ENCODE measurements at places on chromosomes 11 and 22.

DNA sequence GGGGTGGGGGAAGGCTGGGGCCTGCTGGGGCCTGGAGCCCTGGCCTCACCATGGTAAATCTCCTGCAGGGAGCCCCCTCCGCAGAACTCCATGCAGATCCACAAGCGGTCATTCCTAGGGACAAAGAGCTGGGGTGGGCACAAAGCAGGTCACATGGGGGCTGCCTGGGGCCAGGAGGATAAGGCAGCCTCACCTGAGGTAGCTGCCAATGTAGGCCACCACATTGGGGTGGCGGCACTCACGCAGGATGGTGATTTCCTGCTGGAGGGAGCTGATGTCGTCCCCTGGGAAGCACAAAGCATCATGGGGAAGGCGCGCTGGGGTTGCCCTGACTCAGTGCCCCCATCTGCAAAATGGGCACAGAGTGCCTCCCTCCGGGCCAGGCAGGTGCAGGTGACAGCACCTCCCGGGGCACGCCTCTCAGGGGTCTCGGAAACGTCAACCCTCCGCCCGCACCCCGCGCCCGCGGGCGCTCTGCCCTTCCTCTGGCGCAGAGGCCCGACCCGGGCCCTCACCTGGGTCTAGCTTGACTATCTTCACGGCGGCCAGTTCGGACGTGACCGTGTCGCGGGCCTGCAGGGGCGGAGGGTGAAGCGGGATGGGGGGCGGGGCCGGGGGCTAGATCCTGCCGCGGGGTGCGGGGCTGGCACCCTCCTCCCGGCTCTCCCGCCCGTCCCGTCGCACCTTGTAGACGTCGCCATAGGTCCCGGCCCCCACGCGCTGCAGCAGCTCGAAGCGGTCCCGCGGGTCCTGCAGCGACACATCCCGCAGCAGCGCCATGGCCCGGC is 450 bp downstream of the MAP4K2 start:
- DNase-seq, result no peak

DNA sequence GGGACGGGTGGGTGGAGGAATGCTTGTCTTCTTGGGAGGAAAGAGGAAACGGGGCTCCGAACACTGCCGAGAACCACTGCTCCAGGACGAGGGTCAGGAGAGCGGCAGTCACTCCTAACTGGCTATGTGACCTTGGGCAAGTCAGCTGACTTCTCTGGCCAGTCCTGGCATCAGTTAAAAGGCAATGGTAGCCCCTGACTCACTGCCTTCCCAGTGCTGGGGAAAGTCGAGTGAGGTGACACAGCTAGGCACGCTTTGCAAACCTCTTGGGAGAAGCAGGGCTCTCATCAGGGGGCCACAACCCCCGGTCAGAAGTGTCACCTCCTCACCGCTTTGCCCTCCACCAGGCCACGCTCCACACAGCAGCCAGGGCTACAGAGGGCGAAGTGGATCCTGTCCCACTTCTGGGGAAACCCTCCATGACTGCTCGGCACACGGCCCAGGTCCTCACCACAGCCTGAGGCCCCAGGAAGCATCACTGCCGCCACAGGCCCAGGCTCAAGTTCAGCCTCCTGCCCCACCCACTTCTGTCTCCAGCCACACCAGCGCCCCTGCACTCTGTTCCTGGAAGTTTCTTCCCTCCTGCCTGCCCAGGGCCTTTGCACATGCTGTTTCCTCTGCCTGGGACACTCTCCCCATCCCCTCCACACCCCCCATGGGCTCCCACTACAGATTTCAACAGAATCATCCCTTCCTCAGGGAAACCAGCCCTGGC is 16.3 kb downstream of the IL2RB start:
- no peak for DNase-seq

DNA sequence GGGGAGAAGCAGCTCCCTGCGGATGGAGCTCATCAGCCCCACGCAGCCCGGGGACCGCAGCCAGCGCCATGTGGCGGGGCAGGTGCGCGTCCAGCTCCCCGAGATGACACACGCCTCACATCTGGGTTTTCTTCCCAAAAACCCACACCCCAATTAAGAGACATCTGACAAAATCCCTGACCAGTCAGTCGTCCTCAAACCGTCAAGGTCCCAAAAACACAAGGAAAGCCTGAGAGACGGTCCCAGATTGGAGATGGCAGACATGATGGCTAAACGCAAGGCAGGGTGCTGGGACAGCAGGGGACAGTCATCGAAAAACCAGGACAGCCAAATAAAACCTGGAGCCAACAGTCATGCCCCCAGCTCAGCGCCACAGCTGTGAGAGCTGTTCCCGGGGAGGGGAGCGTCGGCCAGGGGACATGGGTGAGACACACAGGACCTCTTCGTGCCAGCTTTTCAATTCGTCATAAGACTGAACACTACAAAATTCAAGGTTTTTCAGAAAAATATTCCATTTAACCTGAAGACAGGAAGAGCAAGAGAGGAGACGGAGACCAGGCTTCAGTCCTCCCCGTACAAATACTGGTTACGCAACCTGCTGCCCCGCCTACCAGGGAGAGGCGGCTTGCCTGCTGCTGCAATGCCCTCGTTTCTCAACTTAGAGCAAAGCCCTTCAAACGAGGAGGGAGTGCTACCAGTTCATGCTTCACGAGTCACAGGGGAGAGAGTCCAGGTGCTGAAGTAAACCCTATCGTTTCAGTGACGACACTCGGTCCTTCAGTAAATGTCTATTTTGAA is 10.5 kb downstream of the TOLLIP start:
- peak; percentile 76 for DNase-seq

DNA sequence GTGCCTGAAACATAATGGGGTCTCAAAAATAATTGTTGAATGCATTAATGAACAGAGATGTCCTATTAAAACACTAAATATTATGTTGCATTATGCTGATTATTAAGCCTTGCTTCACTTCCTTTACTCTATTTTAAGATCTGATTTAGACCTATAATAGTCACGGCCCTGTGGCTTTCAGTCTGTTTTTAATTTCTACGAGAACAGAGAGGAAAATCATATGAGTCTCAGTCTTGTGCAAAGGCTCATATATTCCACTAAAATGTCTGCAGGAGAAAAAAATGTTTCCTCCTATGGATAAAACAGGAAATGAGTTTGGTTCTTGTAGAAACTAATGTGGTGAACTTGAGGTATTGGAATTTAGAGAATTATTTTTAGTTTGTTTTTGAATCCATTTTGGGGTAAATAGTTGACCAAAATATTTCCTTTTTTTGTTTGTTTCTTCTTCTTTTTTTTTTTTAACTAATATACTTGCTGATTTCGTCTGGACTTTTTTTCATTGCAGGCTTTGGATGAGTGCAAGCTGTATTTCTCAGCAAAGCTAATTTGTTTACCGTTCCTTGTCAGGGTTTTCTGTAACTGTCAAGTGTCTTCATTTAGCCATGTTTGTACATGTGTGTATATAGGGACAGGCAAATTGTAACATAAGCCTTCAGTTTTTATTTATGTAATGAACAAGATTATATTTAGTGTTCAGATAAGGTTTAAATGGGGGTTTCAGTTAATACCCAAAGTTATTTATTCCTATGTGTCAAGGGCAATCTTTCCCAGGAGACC is 139.1 kb upstream of the DDI1 start:
- DNase-seq, result no peak

GRCh38 chr22:47189056-47189916 is 426.8 kb downstream of the TBC1D22A start:
- DNase-seq, result no peak

DNA sequence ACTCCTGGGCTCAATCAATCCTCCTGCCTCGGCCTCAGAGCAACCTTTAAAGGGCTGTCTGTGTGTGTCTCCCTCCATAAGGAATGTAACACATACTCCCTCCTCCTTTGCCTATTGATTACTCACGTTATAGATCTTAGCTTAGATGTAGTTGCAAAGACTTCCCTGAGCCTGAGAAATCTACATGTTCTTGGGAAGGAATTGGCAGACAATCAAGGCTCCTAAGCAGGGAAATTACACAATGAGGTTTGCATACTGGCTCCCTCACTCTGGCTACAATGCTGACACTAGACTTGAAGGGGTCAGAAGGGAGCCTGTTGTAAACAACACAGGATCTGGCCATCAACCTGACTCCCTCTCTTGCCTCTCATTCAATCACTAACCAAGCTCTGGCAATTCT is 5.2 kb upstream of the OLFML1 start:
- no peak for DNase-seq

DNA sequence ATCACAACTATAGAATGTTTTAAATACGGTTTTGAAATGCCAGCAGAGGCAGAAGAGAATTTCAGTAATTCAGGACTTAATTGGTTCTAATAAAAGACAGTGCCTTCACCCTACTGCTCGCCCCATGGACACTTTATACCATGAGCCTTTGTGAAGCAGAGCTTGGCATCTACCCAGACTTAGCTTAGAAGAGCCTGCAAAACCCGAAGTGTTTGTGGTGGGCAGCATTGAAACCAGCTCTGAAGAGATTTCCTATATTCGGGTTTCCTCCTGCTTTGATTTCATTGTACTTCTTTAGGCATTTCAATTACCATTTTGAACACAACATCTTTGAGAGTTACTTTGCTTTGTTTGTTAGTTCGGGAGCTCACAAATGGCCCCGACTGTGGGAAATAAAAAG is 185.1 kb upstream of the MTNR1B start:
- no peak for DNase-seq

DNA sequence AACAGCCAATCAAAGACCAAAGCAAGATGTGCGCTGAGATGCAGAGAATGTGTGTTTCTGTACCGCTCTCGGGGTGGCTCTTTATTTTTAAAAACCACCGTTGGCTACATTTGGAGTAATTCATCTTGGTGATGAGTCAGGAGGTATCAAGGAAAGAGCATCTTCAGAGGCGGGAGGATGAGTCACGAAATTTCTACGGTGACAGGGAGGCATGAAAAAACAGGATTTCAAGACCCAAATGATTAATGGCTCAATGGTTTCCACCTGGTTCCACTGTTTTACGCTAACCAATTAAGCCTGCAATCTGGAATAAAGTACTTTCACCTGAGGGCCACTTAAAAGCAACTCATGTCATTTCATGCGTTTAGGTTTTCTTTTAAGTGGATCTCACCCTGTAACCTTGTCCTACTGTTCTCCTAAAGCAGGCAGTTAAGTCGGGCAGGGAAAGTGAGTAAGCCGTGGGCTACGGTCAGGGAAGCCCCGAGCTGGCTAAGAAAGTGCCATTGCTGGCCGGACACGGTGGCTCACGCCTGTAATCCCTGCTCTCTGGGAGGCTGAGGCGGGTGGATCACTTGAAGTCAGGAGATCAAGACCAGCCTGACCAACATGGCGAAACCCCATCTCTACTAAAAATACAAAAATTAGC is 74.6 kb downstream of the CELSR1 start:
- DNase-seq, result no peak

DNA sequence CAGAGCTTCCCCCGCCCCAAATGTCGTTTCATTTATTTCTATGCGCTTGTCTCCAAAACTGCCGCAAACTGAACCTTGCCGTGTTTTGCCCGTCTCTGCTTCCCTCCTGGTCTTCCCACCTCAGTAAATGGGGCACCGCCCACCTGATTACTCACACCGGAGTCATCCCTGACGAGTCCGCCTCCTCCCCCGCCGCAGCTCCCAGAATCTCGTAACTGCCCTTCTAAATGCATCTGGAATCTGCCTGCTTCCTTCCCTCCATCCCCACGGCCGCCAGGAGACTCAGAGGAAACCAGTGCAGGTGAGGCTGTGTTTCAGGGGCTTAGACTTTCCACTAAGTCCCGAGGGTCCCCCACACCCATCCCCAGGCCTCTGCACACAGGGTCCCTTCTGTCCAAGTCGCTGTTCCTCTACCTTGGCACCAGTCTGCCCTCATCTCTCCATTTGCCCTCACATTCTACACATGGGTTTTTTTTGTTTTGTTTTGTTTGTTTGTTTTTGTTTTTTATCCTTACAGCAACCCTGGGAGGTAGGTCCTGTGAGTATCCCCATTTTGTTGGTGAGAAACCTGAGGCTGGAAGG is 62.6 kb upstream of the PHF21B start:
- DNase-seq, result peak; percentile 81

- DNase-seq, result no peak
Measured at GRCh38 chr11:115691030-115691429, 186.8 kb upstream of the CADM1 start.
